ENCODE measurements at places on chromosomes 4 and X. TPM values are rescaled to one million over a fixed set of nuclear protein-coding genes. Genes with fewer than 3 reads are reported as not detected.
A peak's percentile ranks its signal among the peaks of the same experiment; 100 is the strongest.

- H3K27ac ChIP-seq, result no peak overlapping the region
- no peaks in the 10 kb centered on the region for H3K27me3 ChIP-seq
- DNase-seq, result no peak
- no peaks in the 10 kb centered on the region for H3K4me1 ChIP-seq
Observed at GRCh38 chr4:145387079-145387478, 94.6 kb upstream of the SMAD1 start.

- no peaks in the 10 kb centered on the region for H3K36me3 ChIP-seq
- no peak overlapping the region for H3K4me3 ChIP-seq
- no peak overlapping the region for H3K27ac ChIP-seq
- no peaks in the 10 kb centered on the region for H3K27me3 ChIP-seq
Observed at GRCh38 chrX:38899650-38900049, 98.4 kb downstream of the MID1IP1 start.

- H3K27me3 ChIP-seq, result no peaks in the 10 kb centered on the region
- no peak overlapping the region for H3K27ac ChIP-seq
- H3K36me3 ChIP-seq, result no peaks in the 10 kb centered on the region
- H3K4me1 ChIP-seq, result no peaks in the 10 kb centered on the region
- DNase-seq, result no peak
Observed at GRCh38 chrX:109709129-109709631, 23.9 kb downstream of the ACSL4 start.

DNA sequence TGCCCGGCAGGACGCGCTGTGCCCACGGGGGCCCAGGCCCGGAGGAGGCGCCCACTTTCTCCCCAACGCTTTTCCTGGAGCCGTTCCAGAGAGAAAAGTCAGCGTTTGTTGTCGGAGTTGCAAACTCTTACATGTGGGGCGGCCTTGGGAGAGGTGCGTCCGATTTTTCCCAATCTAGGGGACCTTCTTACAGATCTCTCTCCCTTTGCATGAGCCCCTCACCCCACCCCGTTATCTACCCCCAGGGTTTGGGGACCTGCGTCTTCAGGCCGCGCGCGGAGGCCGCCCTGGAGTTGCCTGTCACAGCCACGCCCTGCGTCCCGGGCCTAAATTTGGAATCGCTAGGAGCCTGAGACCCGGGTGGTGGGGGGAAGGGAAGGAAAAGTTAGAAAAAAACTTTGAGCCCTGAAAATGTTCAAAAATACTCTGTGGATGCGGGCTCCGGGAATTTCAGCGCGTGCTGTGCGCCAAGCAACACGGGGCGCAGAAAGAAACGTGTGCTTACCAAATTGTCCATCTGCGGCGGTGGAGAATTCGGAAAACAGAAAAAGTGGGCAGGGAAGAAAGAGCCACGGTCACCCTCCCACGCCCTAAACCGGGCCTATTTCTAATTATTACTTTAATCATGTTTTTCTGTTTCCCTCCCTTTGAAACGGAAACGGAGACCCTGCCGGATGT is 587 bp downstream of the CD99 start:
- H3K4me3 ChIP-seq, result peak overlapping the region; percentile 95
- H3K4me1 ChIP-seq, result peaks cover 42% of the 10 kb centered on the region
- H3K36me3 ChIP-seq, result no peaks in the 10 kb centered on the region
- H3K27ac ChIP-seq, result peak overlapping the region; percentile 96
- no peaks in the 10 kb centered on the region for H3K27me3 ChIP-seq

DNA sequence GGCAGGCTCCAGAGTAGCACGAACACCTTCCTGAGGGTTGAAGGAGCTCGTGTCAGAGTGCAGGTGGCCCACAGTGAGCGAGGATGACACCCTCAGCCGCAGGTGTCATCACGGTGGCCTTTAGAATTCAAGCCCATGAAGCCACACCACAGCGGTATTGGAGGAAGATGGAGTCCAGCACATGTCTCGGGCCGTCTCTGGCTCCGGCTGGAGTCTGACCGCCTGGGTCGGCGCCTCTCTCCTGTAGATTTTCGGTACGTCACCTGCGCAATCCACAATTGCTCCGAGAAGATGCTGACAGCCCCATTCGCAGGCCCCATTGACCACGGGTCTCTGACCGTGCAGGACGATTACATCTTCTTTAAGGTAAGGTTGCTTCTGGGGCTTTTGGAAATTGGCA is 229.4 kb upstream of the PSAPL1 start:
- no peaks in the 10 kb centered on the region for H3K36me3 ChIP-seq
- no peaks in the 10 kb centered on the region for H3K4me1 ChIP-seq
- no peak overlapping the region for H3K4me3 ChIP-seq
- H3K27ac ChIP-seq, result no peak overlapping the region

DNA sequence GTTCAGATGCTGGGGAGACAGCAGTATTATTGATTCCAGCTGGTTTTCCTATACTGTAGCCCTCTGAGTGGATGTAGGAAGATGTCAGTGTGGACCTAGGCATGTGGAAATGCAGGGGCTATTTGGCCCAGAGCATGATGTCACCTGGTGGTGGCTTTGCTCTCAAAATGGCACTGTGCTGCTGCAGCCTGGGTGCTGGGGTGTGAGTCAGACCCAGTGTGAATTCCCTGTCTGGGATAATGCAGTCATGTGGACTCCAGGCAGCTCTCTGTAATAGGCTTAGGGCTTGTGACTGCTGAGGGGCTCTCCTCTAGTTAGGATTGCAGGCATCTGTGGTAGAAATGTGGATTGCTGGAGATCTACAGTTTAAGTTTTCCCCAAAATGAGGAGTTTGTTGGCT is 70.7 kb downstream of the DCAF8L2 start:
- no peak overlapping the region for H3K27ac ChIP-seq
- no peaks in the 10 kb centered on the region for H3K36me3 ChIP-seq
- H3K27me3 ChIP-seq, result no peaks in the 10 kb centered on the region
- no peak overlapping the region for H3K4me3 ChIP-seq

DNA sequence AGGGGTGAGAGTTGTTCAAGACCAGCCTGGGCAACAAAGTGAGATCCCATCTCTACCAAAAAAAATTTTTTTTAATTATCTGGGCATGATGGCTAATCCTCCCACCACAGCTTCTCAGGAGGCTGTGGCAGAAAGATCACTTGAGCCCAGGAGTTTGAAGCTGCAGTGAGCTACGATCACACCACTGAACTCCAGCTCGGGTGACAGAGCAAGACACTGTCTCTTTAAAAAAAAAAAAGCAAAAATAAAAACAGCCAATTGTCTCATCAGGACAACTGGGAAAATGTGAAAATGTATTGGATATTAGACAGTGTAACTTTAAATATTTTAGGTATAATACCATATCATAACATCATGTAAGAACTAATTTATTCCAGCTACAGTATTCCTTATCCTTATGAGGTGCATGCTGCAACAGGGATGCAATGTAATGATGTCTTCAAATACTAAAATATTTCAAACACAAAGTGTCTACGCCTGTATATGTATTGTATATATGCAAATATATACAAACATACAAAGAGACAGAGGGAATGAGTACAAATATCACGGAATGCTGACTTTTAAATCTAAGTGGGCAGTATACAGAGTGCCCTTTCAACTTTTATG is 17.2 kb downstream of the FAM13A start:
- no peaks in the 10 kb centered on the region for H3K27me3 ChIP-seq
- H3K27ac ChIP-seq, result no peak overlapping the region
- H3K36me3 ChIP-seq, result no peaks in the 10 kb centered on the region

- DNase-seq, result no peak
- no peaks in the 10 kb centered on the region for H3K27me3 ChIP-seq
- no peak overlapping the region for H3K4me3 ChIP-seq
Observed at GRCh38 chrX:77143907-77144306, 303.3 kb upstream of the FGF16 start.

GRCh38 chr4:181536196-181536746 is 706.9 kb upstream of the TENM3 start:
- H3K27me3 ChIP-seq, result no peaks in the 10 kb centered on the region
- H3K27ac ChIP-seq, result no peak overlapping the region
- no peaks in the 10 kb centered on the region for H3K4me1 ChIP-seq

DNA sequence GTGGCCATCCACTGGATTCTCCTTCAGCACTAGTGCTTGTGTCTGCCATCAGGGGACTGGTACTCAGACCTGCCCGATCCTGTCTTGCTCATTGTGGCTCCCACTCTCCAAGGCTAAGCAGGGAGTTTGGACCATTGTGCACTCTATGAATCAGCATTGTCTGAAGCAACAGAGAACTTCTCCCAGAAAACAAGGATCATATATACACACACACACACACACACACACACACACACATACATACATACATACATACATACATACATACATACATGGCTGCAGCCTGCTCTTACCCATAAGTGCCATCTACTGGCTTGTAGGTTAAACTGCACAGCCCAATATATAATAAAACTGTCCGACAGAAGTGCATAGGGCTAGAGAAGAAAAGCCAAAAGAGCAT is 345.3 kb upstream of the LCORL start:
- H3K4me3 ChIP-seq, result no peak overlapping the region
- no peaks in the 10 kb centered on the region for H3K27me3 ChIP-seq
- H3K27ac ChIP-seq, result no peak overlapping the region
- no peak for DNase-seq
- H3K4me1 ChIP-seq, result no peaks in the 10 kb centered on the region

- no peak overlapping the region for H3K27ac ChIP-seq
- peaks cover 51% of the 10 kb centered on the region for H3K4me1 ChIP-seq
- H3K36me3 ChIP-seq, result no peaks in the 10 kb centered on the region
- no peak for DNase-seq
- no peak overlapping the region for H3K4me3 ChIP-seq
- no peaks in the 10 kb centered on the region for H3K27me3 ChIP-seq
Observed at GRCh38 chr4:76989391-76990061, 40.0 kb downstream of the SEPTIN11 start.

DNA sequence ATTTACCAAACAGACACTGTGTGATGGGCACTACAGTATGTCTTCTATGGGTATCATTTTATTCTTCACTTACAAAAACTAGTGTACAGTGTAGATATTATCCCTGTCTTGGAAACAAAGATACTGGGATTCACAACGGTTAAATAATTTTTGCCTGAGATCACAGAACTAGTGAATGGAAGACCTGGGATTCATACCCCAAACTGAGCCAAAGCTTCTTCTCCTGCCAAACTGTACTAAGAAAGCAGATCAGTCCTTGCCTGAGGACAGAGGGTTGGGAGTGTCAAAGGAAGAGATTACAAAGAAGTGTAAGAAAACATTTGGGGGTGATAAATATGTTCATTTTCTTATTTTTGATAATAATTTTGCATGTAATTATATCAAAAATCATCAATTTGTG is 43.1 kb downstream of the PPA2 start:
- H3K4me1 ChIP-seq, result no peaks in the 10 kb centered on the region
- H3K36me3 ChIP-seq, result peaks cover 68% of the 10 kb centered on the region
- H3K4me3 ChIP-seq, result no peak overlapping the region

DNA sequence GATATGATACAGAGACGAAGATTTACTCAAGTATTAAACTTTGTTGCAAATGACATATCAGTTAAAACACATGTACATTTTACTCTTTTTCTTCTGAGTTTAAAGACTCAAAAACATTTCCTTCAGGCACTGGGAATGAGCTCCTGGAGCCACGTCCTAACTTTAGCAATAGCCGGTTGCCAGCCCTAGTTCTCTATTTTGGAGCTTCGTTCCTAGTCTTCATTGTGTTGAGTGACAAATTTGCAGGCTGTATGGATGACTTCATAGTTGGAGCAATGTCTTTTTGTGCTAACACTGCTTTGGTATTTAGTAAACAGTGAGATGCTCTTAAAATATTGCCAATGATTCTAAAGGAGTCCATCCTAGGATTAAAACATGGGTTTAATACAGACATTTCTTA is 190.9 kb downstream of the FAT4 start:
- H3K4me1 ChIP-seq, result no peaks in the 10 kb centered on the region
- no peak for DNase-seq
- H3K36me3 ChIP-seq, result no peaks in the 10 kb centered on the region
- H3K4me3 ChIP-seq, result no peak overlapping the region
- no peak overlapping the region for H3K27ac ChIP-seq

DNA sequence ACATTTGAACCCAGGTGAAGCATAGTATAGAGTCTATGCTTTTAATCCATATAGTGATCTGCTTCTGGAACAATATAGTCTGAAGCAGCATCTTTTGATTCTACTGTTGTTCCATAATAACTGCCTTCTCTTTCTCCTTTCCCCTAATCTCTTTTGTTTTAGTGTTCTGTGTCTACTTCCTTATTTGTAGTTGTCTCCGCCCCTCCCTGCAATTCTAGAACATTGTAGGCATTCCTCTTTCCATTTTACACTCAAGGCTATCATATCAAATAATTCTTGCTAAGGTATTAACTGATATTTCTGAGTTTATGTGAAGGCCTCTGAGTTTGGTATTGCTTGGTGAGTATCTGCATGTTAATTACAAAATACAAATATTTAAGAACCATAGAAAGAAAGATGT is 11.6 kb downstream of the BLTP1 start:
- no peaks in the 10 kb centered on the region for H3K27me3 ChIP-seq
- H3K27ac ChIP-seq, result no peak overlapping the region
- no peak for DNase-seq
- H3K36me3 ChIP-seq, result no peaks in the 10 kb centered on the region
- no peak overlapping the region for H3K4me3 ChIP-seq

- no peaks in the 10 kb centered on the region for H3K27me3 ChIP-seq
- no peak overlapping the region for H3K4me3 ChIP-seq
- H3K4me1 ChIP-seq, result no peaks in the 10 kb centered on the region
- peaks cover 59% of the 10 kb centered on the region for H3K36me3 ChIP-seq
- DNase-seq, result no peak
Observed at GRCh38 chr4:138935-139334, 14.6 kb downstream of the ZNF718 start.

GRCh38 chr4:61493470-61493869 is 293.3 kb downstream of the ADGRL3 start:
- no peak for DNase-seq
- no peaks in the 10 kb centered on the region for H3K27me3 ChIP-seq
- H3K4me1 ChIP-seq, result no peaks in the 10 kb centered on the region
- no peaks in the 10 kb centered on the region for H3K36me3 ChIP-seq
- H3K27ac ChIP-seq, result no peak overlapping the region

DNA sequence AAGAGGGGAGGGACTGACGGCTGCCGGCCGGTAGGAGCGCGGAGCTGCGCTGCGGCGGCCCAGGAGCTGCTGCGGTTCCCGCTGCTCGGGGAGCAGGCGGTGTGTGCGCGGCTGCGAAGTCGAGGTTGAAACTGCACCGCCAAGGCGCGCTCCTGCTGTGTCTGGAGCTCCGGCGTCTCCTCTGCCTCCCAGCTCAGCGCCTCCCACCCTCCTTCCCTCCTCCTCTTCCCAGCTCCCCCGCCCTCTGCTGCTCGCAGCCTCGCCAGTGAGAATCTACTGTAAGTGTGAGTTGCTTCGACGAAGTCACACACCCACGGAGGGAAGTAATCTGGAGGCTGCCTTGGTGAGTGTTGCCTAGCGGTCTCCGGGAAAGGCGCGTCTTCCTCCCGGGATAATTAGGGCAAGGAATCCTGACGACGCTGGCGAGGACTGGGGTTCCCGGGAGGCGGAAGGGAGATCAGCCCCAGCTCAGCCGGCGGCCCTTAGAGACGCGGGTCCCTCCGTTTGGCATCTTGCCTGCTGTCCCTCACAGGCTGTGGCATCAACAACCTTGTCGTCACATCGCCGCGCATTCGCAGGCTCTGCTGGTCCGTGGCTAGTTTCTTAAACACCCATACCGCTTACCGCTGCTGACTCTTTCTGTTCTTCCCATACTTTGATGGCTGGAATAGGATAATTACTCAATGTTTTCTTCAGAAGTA is at the start of gene EPHA5:
Gene EPHA5 (minus strand): TSS at position 159 of the 701 bp plus-strand sequence. CDS start 747 bp downstream, outside the sequence.
- no peak within 1 kb of the TSS for H3K27ac ChIP-seq
- peaks cover 28% of the 10 kb centered on the region for H3K27me3 ChIP-seq
- peak within 1 kb of the TSS; percentile 25 for H3K4me3 ChIP-seq
- no peaks in the 10 kb centered on the region for H3K36me3 ChIP-seq
- peak; percentile 57 for DNase-seq

The KLKB1 gene
- total RNA-seq, result 0.72 TPM

The ZNF280C gene
- total RNA-seq, result 1.7 TPM

The LINC00632 gene
- 150 TPM for total RNA-seq

The PPP1R3F gene
- 22.3 TPM for total RNA-seq

The SLC35A2 gene
- 16.7 TPM for total RNA-seq

The IL2 gene
- total RNA-seq, result not detected

The MAGEC2 gene
- total RNA-seq, result not detected

The EGF gene
- 8.8 TPM for total RNA-seq

The VCX3A gene
- total RNA-seq, result not detected

The STATH gene
- not detected for total RNA-seq

The BEX2 gene
- total RNA-seq, result not detected

Data from heart left ventricle (tissue), 16 donors.